Mesendoderm (in vitro differentiated cells): ENCODE measurements at places on chromosomes 3 and 15.

DNA sequence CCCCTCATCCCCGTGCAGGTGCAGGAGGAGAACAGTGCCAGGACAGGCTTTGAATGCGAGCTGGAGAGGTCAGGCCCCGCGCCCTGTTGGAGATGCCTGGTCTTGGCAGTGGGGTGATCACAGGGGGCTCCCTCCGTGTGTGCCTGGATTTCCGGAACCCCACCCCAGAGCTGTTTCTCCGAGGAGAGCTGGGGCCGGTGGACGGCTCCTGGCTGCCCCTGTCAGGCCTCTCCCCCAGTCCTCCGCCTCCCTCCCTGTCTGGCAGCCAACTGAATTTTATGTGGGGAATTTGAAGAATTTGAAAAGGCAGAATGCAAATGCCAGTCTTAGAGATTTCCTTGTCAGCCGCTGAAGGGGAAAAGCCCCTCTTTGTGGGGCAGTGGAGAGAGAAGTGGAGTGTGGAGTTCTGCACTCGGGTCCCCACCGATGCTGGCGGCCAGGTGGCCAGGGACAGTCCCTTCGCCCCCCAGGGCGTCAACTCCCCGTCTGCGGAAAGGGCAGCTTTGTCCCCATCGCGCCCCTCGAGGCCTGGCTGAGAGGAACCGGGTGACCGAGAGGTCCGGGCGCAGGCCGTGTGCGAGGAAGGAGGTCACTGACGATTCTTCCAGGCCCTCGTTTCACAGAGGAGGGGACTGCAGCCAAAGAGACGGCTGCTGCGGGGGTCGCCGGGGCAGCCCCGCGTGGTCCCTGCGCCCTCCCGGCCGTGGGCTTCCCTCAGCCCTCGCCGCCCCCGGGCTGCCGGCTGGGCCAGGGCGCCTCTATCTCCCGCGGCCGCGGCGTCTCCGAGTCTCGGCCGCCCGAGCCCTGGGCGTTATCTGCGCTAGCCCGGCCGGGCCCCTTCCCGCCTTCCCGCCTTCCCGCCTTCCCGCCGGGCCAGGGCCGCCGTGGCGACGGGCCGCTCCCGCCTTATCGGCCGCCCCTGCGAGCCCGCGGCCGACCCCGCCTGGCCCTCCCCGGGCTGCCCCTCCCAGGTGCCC is 56.0 kb upstream of the LCTL start:
- DNase-seq = peak; percentile 95

DNA sequence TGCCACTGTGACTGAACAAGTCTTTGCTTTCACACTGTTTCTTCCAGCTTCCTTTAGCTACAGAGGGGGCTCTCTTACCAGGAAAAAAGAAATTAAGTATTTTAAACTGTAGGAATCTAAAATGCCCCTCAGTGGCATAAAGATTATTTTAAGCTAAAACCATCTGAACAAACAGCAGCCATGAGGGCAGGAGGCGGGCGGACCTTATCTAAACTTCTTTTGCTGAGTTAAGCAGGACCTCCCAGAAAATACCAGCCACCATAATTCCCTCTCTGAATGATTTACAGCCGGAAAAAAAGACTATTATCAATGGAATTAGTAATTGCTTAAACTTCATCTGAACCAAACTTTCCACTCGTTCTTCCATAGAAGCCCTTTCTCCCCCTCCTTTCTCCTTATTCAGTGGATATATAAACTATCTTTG is 5.2 kb upstream of the TOPAZ1 start:
- no peak for DNase-seq

GRCh38 chr3:15007681-15008141 is 57.4 kb downstream of the MRPS25 start:
- no peak for DNase-seq

DNA sequence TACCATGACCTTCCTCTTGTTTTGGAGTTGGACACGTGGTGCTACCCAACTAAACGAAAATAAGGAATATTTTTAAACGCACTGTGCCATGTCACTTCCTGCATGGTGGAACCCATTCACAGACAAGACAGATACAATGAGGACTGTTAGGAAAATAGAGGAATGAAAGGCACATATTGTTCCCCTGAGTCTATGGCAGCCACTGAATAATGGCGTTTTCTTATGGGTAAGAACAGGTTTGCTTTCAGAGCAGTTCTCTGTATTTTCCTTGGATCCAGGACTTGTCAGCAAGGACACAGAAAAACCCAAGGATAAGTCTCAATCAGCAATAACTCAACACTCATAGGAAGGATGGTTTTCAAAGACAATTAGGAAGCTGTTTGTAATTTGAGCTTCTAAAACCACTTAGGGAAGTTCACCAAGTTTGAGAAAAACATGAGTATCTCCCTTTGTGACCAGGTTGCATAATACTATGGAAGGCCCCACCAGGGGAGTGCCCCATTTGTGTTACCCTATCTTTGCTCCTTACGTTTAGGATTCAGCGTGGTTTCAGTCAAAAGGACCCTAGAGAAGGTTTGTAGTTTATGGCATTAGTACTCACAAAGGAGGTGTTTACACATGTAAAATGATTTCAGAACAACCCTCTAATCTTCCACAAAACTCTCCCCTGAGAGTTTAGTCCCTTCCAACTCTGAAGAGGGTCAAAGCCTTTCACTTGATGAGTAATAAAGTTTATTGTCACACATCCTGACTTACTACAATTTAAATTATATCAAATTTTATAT is 487.2 kb upstream of the ATP11B start:
- no peak for DNase-seq

DNA sequence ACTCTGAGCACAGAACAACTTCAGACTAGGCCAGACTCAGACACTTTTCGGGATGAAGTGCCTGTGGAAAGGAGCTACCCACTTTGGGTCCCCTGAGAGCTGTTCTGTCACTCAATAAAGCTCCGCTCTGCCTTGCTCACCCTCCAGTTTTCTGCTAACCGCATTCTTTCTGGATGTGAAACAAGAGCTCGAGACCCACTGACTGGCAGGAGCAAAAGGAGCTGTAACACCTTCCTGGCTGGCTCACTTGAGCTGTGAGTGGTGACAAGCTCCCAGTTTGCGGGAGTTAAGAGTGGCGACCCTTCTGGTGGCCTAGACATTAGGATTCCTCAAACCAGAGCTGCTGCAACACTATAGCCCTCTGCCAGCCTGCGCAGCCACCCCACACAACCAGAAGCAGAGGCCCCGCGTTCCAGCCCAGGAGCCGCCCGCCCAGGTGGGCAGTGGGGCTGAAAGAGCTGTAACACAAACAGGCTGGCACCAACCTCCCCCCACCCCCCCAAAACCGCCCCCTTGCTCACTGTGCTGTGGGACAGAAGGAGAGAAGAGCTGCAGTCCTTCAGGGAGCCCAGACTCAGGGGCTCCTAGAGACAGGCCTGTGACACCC is 1178.1 kb upstream of the GBE1 start:
- DNase-seq = no peak

DNA sequence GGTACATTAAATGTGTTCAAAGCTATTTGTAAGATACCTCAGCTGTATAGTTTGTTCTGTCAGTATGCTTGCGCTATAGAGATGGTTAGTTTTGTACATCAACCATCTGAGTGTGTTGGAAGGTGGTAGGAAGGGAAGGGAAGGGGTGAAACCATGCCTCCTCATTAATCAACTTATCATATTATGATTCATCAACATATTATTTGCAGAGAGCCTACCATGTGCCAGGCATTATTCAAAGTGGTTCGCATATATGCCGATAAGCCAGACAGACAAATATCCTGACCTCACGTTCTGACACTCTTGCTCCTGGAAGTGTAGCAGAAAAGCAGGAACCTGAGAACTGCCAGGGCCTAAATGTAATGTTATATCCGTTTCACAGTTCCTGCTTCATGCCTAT is 248.1 kb upstream of the NR2E3 start:
- no peak for DNase-seq

DNA sequence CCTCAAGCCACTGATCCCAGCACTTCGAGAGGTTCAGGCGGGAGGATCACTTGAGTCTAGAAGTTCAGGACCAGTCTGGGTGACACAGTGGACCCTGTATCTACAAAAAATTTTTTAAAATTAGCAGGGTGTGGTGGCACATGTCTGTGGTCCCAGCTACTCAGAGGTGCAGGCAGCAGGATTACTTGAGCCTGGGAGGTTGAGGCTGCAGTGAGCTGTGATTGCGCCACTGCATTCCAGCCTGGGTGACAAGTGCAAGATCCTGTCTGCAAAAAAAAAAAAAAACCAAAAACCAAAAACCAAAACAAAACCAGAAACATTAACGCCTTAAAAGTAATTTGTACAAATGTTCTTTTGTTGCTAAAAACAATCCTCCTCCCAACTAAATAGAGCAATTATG is 27.9 kb upstream of the SLC12A8 start:
- peak; percentile 26 for DNase-seq
